Activated T-helper 2 cell treated with anti-CD3 and anti-CD28 coated beads, Interferon-gamma antibody, Interleukin-2, Interleukin-4, amounts not matched to agents 10 μg/mL and 5 μg/mL and 100 μg/mL, durations not matched to agents 14 hours and 24 hours and 36 hours (primary cell): ENCODE measurements at places on chromosomes 3 and 15. TPM values are rescaled to one million over a fixed set of nuclear protein-coding genes. Genes with fewer than 3 reads are reported as not detected.
A peak's percentile ranks its signal among the peaks of the same experiment; 100 is the strongest.

The POLR2H gene
- 150 and 155 TPM in 2 replicates for total RNA-seq

The FBLN2 gene
- not detected in 2 replicates for total RNA-seq

The SKOR1 gene
- total RNA-seq, result 0.09 and 0.21 TPM in 2 replicates

DNA sequence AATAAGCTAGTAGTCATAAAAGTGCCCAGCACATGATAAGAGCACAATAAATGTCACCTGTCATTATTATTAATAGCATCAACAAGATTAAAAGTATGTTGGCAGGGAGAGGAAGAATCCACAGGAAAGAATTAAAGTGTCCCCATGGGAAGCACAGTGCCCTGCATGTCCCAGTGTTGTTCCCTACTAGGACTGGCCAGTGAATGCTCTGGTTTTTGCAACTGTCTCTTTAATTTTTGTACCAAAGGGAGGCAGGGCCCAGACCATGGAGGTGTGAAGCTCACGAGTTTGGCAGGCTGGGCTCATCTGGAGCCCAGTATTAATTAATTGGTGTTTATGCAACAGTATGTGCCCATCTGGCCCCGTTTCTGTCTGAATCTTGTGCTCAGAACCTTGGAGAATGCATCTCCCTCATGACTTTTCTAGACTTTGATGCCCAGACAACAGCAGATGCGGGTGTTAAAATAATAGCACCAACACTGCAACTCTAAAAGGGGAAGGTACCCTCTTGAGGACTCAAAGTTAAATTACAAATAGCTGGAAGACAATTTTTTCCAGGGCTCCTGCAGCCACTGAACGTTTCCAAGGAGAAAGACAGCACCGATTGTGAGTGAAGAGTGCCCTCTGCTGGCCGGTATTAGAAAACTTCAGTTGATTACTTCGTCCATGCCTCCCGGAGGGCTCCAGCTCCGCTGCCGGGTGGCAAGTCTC lies 71.9 kb upstream of the SPATA12 start:
- H3K4me3 ChIP-seq, result no peak overlapping the region
- peaks cover 28% of the 10 kb centered on the region for H3K4me1 ChIP-seq
- no peak overlapping the region for H3K27ac ChIP-seq
- no peaks in the 10 kb centered on the region for H3K36me3 ChIP-seq
- DNase-seq, result peak; percentile 44

DNA sequence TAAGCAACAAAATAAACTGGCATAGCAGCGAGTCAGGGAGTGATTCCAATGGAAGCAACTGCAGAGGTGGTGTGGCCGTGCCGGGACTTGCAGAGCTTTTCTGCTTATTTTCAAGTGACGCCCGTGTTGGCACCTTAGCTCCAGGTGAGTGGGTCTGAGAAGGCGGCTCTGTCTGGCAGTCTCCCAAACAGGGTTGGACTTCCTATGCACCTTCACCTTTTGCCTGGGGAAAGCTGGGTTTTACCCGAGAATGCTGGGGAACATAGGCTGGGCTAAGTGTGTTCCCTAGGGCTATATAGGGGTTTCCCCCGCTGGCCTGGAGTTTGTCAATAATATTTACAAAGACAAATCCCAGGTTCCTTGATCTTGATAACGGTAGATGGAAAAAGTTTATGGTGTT lies 179.9 kb upstream of the TBL1XR1 start:
- no peak overlapping the region for H3K27ac ChIP-seq
- no peaks in the 10 kb centered on the region for H3K27me3 ChIP-seq
- DNase-seq, result no peak
- H3K4me1 ChIP-seq, result no peaks in the 10 kb centered on the region
- no peaks in the 10 kb centered on the region for H3K36me3 ChIP-seq
- H3K4me3 ChIP-seq, result no peak overlapping the region

DNA sequence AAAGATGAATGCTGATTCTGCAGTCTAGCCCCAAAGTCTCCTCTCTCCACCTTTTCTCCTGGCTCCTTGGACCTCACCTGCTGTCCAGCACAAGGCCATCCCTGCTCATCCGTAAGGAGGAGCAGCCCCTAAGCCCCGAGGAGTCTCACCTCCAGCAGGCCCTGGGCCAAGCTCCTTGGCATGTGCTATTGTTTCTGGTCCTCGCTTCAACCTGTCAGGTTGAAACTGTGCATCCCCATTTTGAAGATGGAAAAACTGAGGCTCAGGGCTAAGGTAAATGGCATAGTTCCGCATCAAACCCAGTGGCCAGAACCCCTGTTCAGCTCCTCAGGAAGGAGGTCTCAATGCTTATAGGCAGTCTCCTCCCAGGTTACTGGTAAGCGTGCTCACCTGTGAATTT lies 26.1 kb downstream of the CHDH start:
- H3K4me3 ChIP-seq, result no peak overlapping the region
- peaks cover 2% of the 10 kb centered on the region for H3K27me3 ChIP-seq
- no peak for DNase-seq
- H3K4me1 ChIP-seq, result peaks cover 16% of the 10 kb centered on the region

DNA sequence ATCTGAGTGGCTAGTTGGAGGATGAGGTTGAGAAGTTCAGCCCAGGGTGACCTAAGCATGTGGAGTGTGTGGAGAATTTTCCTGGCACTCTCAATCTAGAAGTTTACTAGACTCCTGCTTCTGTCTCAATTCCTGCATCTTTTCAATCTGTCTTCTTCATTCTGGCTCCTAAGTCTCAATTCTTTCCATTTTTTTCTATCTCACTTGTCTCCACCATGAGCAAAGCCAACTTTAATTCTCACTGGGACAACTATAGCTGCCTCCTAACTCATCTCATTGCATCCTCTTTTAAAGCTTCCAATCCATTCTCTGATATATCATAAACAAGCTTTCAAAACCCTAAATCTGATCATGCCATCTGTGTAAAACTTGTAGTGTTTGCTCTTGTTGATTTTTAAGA lies 569.3 kb downstream of the NAALADL2 start:
- no peak for DNase-seq
- H3K4me3 ChIP-seq, result no peak overlapping the region
- no peaks in the 10 kb centered on the region for H3K4me1 ChIP-seq
- H3K27ac ChIP-seq, result no peak overlapping the region
- no peaks in the 10 kb centered on the region for H3K27me3 ChIP-seq

DNA sequence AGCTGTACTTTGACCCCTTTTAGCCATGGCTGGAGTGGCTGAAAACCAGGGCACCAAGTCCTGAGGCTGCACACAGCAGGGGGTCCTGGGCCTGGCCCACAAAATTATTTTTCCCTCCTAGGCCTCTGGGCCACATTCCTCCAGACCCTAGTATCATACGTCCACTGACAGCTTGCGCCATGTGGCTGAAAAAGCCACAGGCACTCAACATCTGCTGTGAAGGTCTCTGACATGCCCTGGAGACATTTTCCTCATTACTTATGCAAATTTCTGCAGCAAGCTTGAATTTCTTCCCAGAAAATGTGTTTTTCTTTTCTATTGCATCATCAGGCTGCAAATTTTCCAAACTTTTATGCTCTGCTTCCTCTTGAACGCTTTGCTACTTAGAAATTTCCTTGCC lies 239.0 kb downstream of the SQOR start:
- no peaks in the 10 kb centered on the region for H3K27me3 ChIP-seq
- no peak for DNase-seq
- no peak overlapping the region for H3K27ac ChIP-seq

DNA sequence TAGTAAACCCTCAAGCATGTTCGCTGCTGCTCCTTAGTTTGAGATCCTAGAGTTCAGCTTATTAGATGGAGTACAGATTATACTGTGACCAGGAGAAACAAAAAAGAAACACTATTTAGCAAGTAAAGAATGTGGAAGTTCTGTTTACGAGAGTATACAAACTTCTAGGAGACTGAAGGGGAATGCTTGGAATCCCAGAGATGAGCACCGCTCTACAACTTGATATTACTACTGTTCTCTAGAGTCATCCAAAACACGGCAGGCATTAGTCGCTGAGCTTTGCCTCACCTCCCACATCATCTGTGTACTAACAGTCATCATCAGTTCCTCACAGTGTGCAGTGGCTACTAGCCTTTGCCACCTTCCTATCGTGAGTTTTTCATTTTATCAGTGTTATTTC lies 121.4 kb upstream of the CHRM5 start:
- DNase-seq, result no peak
- H3K4me1 ChIP-seq, result no peaks in the 10 kb centered on the region
- H3K27me3 ChIP-seq, result peaks cover 3% of the 10 kb centered on the region

GRCh38 chr15:87896936-87897335 lies 359.6 kb downstream of the NTRK3 start:
- no peaks in the 10 kb centered on the region for H3K4me1 ChIP-seq
- no peaks in the 10 kb centered on the region for H3K36me3 ChIP-seq
- H3K4me3 ChIP-seq, result no peak overlapping the region

- no peaks in the 10 kb centered on the region for H3K27me3 ChIP-seq
- H3K4me3 ChIP-seq, result no peak overlapping the region
- H3K27ac ChIP-seq, result no peak overlapping the region
- no peak for DNase-seq
- H3K36me3 ChIP-seq, result no peaks in the 10 kb centered on the region
- no peaks in the 10 kb centered on the region for H3K4me1 ChIP-seq
Measured at GRCh38 chr3:36596419-36596818, 167.9 kb downstream of the DCLK3 start.
